Activated CD4-positive, alpha-beta T cell treated with anti-CD3 and anti-CD28 coated beads, Interleukin-2, amount 50 U/mL, for 48 hours (primary cell): ENCODE measurements at places on chromosomes 12 and 14.

DNA sequence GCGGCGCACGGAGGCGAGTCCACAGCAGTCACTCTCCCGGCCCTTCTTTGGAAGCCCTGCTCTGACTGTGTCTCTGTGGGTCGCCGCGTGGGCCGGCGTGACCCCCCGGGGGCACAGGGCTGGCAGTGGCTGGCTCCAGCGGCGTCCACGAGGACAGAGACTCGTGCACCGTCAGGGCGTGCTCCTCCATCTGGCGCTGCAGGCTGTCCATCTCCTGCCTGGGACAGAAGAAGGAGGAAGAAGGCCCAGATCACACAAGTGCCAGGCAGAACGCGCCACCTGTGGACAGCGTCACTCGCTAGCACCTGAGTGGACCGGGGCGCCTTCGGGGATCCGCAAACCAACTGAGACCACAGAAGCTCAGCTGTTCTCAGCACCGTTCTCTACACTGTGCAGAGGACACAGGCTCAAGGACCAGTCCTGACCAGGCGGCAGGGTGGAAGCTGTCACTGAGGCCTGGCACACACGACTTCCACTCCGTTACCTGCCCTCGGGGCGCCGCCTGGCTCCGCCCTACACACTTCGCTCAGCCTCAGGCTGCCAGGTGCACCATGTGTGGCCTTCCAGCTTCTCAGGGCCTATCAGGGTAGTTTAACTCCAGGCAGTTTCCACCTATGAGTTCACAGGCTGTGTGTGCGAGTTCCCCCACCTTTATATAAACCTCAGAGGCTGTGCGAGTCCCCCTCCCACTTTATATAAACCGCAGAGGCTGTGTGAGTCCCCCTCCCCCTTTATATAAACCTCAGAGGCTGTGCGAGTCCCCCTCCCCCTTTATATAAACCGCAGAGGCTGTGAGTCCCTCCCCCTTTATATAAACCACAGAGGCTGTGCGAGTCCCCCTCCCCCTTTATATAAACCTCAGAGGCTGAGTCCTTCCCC is 11.7 kb upstream of the ANKLE2 start:
- DNase-seq, result no peak

GRCh38 chr14:36900846-36901245 is 239.2 kb downstream of the PAX9 start:
- no peak for DNase-seq

DNA sequence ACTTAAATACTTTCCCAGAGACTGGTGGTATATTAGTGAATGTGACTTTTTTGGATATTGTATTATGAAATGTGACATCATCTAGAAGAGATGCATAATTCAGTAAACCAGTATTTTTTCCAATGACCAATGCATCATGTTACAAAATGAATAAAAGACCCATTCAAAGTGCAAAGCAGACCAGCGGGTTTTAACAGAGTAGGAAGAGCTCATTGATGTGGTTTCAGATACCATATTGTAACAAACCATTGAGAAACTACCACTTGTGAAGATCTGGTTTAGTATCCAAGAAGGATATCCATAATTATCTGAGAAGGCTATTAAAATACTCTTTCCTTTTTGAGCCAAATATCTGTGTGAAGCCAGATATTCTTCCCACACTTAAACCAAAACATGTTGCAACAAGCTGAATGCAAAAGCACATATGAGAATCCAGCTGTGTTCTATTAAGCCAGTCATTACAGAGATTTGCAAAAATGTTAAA is 47.7 kb downstream of the MVK start:
- DNase-seq, result no peak

DNA sequence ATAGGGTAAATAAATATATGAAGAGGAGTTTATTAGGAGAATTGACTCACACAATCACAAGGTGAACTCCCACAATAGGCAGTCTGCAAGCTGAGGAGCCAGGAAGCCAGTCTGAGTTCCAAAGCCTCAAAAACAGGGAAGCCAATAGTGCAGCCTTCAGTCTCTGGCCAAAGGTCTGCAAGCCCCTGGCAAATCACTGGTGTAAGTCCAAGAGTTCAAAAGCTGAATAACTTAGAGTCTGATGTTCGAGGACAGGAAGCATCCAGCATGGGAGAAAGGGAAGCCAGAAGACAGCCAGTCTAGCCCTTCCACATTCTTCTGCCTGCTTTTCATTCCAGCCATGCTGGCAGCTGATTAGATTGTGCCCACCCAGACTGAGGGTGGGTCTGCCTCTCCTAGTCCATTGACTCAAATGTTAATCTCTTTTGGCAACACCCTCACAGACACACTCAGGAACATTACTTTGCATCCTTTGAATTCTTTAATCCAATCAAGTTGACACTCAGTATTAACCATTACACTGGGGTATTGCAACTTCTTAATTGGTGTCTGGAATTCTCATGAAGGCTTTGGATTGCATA is 736.5 kb upstream of the LMO3 start:
- no peak for DNase-seq

GRCh38 chr14:101364503-101365328 is 196.6 kb upstream of the DIO3 start:
- no peak for DNase-seq

- no peak for DNase-seq
Measured at GRCh38 chr14:95381726-95382125, 62.0 kb upstream of the CLMN start.

- no peak for DNase-seq
Measured at GRCh38 chr14:49297102-49297501, 289.1 kb downstream of the RPS29 start.

- DNase-seq, result no peak
Measured at GRCh38 chr12:45379261-45379660, 163.4 kb downstream of the ANO6 start.

GRCh38 chr14:76117789-76118484 is 33.8 kb upstream of the GPATCH2L start:
- no peak for DNase-seq

DNA sequence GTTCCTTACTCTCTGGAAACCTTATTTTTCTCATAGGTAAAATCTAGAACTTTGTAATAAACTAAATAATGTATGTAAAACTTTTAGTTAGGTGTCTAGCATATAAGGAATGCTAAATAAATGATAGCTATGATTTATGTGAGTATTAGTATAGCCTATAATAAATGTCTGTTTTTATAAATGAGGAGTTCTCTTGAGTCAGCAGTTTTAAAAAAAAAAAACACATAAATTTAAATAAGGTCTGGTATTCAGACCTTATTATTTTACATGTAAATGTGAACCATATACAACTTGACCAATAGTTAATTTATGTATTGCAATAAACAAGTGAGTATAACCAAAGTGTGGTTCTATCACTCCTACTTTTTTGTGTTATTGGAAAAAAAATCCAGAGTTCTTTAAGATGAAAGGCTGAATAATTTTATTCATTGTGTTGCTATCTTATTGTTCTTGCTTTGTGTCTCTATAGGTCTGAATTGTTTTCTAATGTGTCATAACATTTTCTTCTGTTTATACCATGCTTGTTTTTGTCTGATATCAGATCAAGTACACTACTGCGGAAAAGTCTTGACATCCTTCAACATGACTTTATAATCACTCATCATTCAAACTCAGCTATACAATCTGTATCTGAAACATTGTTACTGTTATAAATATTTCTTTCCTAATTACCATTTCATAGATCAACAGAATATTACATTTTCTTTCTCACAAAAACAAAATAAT is 115.7 kb downstream of the RASSF9 start:
- DNase-seq, result no peak
